ENCODE measurements at places on chromosomes 7 and 10.

DNA sequence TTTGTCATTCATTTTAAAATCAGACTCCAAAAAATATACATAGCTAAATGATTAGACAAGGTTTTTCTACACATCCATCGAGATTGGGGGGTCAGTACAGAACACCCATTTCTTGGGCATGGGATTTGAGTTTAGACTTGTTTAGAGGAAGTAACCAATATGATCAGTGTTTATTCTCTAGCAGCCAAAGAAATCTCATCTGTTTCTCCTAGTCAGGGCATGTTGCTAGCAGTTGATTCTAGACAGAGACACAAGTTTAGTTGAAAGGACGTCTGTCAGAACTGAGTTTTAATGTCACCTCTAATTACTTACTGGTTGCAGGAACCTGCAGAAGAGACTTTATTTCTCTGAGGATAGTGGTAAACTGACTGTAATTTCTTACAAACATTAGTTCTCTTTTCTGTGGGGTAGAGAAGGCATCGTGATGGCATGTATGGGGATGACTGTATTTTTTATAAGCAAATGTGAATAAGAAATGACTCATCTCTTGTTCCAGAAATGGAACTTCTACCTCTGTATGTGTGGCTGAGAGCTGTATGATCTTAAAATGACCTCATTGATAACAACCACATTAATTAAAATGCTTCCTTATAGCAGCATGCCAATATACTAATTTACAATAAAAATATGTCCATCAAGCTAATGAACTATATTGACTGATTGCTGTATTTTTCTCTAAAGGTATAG lies 30.6 kb upstream of the RHOBTB1 start:
- DNase-seq, result no peak

DNA sequence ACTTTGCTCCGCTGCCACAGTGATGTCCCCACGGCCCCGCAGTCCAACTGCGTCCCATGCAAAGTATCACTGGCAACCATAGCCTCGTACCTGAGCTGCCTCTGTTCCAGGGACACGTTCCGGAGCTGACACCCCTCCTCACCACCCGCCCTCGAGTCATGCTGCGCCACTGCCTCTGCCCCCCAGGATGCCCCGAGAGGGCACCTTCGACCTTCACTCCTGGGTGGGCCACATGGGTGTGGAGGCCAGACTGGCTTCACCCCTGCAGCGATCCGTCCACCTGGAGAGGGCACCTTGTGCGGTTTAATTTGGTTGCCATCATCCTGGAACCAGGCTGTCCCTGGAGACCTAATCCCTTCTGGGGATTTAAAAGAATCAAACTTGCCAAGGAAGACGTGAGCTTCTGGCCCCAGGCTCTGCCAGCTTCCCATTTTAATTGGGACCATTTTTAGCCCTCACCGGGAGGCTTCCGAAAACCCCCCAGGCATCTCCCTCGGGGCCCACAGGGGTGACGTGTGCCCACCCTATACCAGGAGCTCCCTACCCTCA lies 19.2 kb upstream of the TNRC18 start:
- no peak for DNase-seq

DNA sequence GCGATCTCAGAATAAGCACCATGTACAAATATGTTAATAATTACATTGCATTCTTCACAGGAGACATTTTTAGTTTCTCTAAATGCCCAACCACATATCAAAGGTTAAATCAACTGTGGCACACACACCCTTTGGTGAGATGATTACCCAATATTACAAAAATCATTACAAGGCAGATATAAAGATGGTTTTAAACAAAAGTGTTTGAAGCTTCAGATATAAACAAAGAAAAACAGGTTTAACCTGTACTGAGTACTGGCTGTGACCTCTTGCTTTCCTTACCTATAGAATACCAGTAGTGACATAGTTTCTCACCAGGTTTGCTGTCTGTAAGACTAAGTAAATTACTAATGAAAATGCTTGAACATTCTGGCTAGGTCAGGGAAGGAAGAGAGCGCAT lies 360.0 kb upstream of the IGFBP3 start:
- no peak for DNase-seq

- no peak for DNase-seq
Observed at GRCh38 chr10:122492999-122493481, 31.7 kb downstream of the HTRA1 start.
